ENCODE measurements at places on chromosomes 5 and 9.

DNA sequence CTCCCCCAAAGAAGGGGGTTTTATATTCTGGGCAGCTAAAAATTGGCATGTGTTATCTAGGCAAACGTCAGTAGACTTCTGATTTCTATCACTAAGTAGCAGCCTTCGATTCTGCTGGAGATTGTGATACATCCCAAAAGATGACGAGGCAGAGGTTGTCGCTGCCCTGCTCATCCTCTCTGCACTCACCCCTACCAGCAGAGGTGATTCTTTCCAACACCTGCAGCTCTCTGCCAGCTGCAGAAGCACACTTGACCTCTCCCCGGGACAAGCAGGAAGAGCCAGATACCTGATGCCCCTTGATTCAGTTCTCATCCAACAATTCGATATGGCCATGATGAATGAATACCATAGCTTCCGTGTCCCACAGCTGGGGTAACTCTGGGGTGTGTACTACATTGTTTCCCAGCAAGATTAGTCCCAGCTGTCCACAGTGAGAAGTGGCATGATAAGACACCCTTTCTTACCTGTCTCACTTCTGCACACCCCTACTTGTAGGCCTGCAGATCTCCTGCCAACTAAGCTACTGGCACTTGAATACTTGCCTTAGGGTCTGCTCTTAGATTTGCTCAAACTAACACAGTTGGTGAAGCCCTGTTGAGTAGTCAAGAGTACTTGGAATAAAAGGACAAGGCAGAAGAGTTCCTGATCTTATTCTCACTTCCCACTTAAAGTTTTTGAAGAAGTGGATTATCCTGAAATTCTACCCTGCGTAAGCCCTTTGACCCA, 37.6 kb upstream of the SMAD5 start:
- no peak for DNase-seq

GRCh38 chr9:97987487-97987886, 4.3 kb downstream of the ANP32B start:
- DNase-seq: no peak

GRCh38 chr5:72440207-72440638, 67.0 kb downstream of the ZNF366 start:
- DNase-seq: no peak

- DNase-seq: no peak
These were observed 218.8 kb upstream of the ADRA1B start for GRCh38 chr5:159697530-159697929.

GRCh38 chr5:62083247-62083646, 222.8 kb upstream of the KIF2A start:
- DNase-seq: no peak

- DNase-seq: no peak
These were observed 2.0 kb downstream of the RHOBTB3 start for GRCh38 chr5:95733107-95733665.

GRCh38 chr9:100534401-100534800, 43.5 kb upstream of the CAVIN4 start:
- DNase-seq: no peak

DNA sequence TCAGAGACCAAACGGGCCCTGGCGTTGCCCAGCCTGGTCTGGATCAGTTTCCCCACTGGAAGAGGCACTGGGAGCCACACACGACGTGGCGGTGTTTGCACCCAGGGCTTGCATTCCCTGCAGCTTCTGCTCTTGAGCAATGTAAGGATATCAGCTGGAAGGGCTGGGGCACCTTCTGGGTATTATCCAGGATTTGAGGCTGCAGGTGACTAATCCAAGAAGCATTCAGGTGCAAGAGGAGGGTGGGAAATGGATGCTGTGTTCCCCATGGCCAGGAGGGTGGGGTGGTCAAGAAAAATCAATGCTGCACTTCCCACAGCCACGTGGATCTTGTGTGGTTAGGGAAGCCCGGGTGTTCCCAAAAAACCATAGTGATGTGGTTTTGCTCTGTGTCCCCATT, 430.9 kb downstream of the IRX2 start:
- no peak for DNase-seq

DNA sequence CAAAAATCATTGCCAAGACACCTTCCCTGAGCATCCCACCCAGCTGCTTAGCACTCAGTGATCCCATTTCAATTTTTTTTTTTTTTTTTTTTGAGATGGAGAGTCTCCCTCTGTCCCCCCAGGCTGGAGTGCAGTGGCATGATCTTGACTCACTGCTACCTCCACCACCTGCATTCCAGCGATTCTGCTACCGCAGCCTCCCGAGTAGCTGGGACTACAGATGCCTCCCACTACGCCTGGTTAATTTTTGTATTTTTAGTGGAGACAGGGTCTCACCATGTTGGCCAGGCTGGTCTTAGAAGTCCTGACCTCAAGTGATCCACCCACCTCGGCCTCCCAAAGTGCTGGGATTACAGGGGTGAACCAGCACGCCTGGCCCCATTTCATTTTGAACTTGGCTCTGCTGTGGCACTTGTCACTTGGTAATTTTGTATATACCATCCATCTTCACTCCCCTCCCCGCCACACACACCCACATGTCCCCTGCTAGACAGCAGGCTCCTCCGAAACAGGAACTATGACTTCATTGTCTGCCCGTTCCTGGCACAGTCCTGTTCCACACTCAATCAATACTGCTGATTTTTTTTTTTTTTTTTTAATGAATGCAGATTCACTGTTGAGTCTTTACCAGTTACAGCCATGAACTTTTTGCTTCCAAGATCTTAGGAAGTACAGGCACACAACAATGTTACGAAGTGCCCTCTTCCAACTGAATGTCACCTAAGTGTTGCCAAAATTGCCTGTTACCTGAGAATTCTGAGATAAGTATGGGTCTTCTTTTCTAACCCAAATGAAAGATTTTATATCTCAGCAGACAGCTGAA, 17.3 kb upstream of the ZBTB34 start:
- no peak for DNase-seq

- no peak for DNase-seq
These were observed 21.8 kb downstream of the KIAA1958 start for GRCh38 chr9:112508377-112508776.

GRCh38 chr9:21381448-21382339, 3.5 kb downstream of the IFNA2 start:
- DNase-seq: no peak
